ENCODE measurements at places on chromosomes 2 and 18.

- DNase-seq = no peak
Observed at GRCh38 chr2:9342659-9343058, 80.7 kb downstream of the ITGB1BP1 start.

DNA sequence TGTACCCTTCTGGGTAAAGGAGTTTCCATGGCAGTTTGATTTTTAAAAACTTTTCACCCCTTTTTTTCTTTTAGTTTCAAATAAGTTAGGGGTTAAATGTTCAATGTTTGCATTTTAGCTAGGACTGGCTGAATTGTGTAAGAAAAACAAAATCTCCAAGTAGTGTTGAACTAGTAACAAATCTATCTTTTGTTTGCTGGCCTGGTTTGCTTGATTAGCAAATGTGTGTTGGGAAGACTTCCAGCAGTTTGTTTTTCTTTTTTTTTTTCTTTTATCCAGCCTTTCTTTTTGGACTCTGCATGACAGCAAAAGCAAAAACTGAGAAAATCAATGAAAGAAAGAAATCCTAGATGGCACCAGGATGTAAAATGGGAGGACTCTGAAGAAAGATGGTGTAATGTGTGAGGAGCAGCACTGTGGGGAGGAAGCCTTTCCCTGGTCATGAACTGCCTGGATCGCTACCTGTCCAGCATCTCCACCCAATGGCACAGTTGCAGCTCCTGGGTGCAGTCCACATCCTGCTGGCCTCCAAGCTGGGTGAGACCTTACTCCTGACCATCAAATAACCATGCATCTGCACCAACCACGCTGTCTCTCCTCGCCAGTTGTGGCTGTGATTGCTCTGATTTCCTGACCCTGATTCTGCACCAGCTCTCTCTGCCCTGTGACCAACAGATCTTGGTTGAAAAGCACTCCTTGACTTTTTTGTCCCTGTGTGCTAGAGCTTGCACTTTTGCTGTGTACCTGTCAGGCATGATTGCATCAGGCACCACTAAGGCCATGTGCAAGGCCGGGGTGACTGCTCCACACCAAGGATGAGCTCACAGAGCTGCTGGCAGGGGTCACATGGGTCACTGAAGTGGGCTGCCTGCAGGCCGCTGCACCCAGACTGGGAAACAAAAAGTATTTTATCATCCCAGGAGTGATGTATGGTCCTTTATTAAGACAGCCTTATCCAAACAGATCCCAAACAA lies 71.2 kb upstream of the ZNF236 start:
- no peak for DNase-seq

GRCh38 chr2:39062320-39062719 lies 58.5 kb downstream of the SOS1 start:
- DNase-seq = no peak

GRCh38 chr2:176455816-176456291 lies 186.6 kb downstream of the MTX2 start:
- DNase-seq = no peak

DNA sequence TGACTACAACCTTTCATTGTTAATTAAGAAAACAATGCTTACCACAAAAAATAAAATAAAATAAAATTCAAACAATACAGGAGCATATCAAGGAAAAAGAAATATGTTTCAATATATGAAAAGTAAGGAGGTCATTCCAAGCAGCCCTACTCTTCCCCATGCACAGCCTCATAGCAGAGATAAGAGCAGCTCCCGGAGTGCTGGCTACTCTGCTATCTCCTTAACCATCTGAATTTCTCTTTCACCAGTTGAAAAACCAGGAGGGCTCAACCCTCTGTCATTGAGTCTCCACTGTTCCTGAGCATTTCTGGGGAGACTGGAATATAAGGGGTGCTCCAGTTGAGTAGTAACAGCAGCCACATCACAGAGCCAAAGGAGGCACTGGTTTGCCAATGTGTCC lies 201.4 kb downstream of the TCF4 start:
- DNase-seq = no peak

DNA sequence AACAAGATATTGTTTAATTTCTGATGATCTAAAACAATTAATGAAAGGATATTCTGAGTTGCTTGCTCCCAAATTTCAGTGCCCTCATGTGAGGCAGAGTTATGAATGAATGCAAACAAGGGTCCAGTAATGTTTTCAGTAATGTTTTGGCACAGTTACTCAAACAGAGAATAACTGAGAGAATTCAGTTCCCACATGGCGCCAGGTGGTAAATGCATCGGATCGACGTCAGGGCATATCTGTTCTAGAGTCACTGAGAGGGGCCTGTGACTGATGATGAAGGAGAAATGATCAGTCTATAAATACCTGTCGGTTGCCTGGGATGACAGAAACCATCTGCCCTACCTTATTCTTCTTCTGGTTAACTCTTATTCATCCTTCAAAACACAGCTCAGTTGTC lies 81.4 kb downstream of the KCNS3 start:
- DNase-seq = no peak

GRCh38 chr2:36395866-36396265 lies 40.3 kb downstream of the CRIM1 start:
- no peak for DNase-seq

GRCh38 chr2:103401621-103402020 lies 639.8 kb downstream of the TMEM182 start:
- DNase-seq = no peak

DNA sequence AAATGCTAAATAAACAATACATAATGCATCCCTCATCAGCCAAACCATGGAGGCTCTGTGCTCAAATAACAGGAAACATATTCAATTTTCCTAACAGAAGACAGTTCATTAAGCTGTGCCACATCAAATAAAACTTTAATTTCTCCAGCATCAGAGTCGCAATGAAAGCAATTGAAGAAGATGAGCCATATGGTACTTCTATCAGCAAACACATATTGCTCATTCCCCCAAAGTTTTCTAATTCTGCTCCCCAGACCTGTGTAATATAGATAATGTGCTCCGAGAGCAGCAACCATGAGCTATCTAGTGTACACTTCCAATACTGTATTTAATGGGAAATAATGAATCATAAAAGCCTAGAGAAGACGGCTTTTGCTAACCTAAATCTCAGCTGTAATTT lies 263.2 kb downstream of the MEIS1 start:
- DNase-seq = no peak

GRCh38 chr18:11999429-11999828 lies 18.1 kb downstream of the IMPA2 start:
- no peak for DNase-seq

- DNase-seq = no peak
Observed at GRCh38 chr18:24112874-24113615, 25.8 kb upstream of the CABYR start.

GRCh38 chr2:12107939-12108338 lies 361.5 kb downstream of the LPIN1 start:
- DNase-seq = no peak
